Karpas-422 (cell line): ENCODE measurements at places on chromosomes 6 and 20. TPM values are rescaled to one million over a fixed set of nuclear protein-coding genes. Genes with fewer than 3 reads are reported as not detected.

LAMP5 gene
- total RNA-seq: not detected in 2 replicates

ZC2HC1B gene
- not detected in 2 replicates for total RNA-seq

SSTR4 gene
- not detected in 2 replicates for total RNA-seq

CALHM4 gene
- not detected in 2 replicates for total RNA-seq

SAMD3 gene
- total RNA-seq: not detected in 2 replicates

BPIFB2 gene
- not detected in 2 replicates for total RNA-seq

IL20RA gene
- not detected in 2 replicates for total RNA-seq

TAF11 gene
- total RNA-seq: 15.9 and 19.1 TPM in 2 replicates

SAPCD1 gene
- total RNA-seq: 1.8 and 14.0 TPM in 2 replicates

TREM1 gene
- total RNA-seq: not detected in 2 replicates
